ENCODE measurements at places on chromosomes 3 and 15.

DNA sequence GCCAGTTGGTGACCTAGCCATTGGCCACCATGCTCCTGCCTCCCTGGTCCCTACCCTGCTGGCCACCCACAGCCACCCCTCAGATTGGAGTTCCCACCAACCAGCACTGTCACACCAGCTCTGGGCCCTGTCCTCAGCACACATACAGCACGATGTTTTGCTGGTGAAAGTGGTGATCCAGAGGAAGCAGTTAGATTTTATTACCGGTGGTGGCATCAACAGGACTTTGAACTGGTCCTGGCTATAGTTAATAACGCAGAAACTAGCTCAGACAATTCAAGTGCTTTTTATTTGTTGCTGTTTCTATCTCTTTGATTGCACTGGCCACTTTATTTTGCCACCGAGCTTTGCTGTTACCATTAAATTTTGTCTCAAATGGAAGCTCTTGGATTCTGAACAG is 16.4 kb upstream of the KLHL24 start:
- DNase-seq: no peak

GRCh38 chr3:186493525-186494255 is 50.5 kb downstream of the CRYGS start:
- no peak for DNase-seq

DNA sequence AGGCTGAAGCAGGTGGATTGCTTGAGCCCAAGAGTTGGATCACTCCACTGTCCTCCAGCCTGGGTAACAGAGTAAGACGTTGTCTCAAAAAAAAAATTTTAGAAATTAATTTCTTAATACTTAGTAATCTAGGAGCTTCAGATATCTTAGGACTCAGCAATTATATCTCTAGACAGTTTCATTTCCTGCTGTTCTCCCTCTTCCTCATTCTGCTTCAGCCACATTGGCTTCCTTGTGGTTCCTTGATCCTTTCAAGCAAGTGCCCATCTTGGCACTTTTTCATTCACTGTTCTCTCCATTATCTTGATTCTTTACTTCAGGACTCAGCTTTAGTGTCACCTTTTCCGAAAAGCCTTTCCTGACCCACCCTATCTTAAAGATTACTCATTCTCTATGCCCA is 22.5 kb downstream of the TMEM202 start:
- no peak for DNase-seq

- no peak for DNase-seq
Observed at GRCh38 chr3:170689296-170689829, 103.5 kb upstream of the SLC7A14 start.

DNA sequence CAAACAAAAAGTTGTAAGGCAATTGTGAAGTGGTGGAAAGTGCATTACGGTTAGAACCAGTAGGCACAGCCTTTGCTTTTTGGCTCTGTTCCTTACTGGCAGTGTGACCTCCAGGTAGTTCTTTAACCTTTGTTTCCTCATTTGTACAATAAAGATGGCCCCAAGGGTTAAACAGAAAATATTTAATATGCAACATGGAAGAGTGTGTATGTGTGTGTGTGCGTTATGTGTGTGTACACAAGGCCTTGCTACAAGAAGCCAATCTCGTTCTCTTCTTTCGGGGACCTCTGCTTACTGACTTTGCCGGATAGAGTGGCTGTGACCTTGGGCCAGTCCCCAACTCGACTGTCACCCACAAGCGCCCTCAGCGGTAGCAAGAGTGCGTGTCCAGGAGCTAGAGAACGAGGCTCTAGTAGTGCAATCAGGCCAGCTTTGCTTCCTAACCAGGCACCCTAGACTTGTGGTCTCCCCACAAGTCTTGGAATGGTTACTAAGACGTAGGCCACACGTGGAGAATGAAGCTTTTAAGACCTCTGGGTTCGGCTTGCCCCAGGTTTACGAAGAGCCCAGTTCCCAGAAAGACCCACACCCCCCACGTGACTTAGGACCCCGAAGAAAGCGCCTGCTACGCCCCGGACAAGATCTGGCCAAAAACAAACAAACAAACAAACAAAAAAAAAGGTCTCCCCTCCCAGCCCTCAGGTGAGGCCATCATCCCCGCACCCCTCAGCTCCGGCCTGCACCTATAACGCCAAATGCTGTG is 593 bp downstream of the CIAO2A start:
- DNase-seq: no peak

DNA sequence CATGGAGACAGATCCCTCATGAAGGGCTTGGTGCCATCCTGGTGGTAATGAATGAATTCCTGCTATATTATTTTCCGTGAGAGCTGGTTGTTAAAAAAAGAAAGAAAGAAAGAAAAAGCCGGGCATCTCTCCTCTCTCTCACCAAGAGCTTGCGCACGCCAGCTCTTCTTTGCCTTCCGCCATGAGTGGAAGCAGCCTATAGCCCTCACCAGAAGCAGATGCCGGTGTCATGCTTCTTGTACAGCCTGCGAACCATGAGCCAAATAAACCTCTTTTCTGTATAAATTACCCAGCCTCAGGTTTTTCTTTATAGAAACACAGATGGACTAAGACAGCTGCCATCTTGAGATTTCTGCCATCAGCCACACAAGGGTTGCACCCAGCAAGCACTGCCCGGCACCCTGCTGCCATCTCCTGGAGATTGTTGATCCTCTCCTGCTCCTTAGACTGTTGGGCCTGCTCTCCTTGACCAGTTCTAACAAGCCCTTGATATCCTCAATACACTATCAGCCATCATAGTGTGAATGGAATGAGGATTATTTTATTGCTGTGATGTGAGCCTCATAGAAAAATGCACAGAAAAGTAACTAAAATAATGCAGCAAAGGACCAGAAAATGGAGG is 3.5 kb upstream of the AHSG start:
- no peak for DNase-seq

DNA sequence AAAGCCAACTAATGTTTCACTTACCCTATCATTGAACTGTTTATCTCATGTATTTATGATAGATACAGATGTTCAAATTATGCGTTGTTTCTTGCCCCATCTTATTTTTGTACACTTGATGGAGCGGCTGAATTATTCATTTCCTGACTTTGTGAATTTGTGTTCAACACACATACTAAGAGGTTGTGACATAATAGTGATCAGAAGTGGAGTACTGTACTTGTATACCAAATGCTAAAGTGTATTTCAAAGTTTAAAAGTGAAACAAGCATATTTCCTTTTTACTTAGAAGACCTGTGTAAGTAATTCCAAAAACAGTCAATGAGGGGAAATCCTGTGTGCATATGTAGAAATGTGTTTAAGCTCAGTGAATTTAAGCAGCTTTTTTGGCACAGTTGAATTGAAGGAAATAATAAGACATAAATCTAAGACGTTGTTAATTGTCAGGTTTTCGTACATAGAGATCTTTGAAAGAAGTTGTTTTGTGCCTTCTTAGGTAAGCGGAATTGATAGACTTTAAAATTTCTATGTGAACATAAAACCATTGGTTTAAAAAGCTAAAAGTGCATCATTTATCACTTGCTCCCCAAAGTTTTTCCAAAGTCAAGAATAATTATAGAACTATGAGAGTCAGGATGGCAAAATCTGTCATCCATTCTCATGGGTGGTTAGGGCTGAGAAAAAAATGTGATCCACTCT is 1.9 kb downstream of the NFKBIZ start:
- no peak for DNase-seq

DNA sequence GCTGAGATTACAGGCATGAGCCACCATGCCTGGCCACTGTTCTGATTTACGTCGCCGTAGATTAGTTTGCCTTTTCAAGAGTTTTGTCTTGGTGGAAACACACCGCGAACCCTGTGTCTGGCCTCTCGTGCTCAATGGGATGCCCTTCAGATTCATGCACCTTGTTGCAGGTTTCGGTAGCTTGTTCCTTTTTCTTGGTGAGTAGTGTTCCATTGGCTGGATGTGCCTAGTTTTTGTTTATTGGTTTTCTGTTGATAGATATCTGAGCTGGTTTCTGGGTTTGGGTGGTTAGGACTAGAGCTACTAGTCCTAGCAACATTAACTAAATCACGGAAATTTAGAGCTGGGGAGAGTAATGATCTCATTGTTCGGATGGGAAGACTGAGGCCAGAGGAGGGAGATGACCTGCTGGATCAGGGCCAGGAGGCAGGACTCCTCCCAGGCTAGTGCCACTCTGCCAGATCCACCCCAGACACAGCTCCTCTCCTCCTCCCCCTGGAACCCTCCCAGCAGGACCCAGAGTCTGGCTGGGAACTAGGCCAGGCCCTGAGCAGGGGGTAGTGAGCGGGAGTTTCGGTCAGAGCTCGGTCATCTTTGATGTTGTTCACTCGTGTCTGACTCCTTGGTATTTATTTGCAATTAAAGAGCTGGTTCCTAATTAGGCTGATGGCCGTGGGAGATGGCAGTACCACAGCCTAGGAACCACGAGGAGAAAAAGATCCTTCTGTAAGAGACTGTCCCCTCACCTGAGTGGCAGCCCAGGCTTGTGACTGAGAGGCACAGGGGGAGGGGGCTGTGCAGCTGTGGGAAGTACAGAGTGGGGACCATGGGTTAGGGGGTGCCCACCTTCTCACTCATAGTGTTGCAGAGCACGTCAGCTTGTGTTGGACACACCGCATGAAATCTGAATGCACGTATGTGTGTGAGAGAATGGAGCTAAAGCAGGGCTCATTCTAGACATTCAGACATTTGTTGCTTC is 73.4 kb downstream of the SMAD6 start:
- no peak for DNase-seq

GRCh38 chr3:179181021-179181472 is 32.9 kb downstream of the PIK3CA start:
- DNase-seq: no peak

DNA sequence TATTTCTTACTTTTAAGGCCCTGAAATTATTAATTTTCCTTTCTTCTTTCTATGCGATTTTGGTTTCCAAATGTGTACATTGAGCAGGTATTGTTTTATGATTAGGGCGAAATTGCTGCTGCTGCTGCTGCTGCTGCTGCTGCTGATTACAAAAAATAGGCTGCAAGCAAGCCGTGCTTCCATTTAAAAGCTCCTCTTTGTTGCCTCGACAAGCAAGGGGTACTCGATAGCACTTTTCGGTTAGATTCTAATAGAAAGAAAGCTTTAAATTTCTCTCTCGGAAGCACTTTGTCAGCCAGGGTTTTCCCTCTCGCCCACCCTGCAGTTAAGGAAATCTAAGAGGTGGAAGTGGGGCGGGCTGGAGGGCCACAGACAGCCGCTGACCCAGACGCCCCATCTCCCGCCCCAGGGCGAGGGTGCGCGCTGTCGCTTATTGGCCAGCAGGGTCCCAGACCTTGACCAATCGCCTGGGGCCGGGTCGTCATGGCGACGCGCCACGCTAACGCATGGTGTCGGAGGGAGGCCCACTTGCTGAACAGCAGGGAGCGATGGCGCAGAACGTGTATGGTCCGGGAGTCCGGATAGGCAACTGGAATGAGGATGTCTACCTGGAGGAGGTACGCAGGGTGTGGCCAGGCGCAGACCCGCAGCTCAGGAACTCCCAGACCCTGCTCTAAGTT is at the start of gene CFAP161:
Gene CFAP161 (plus strand): TSS at position 489 of the 680 bp plus-strand sequence. CDS start 60 bp downstream, at position 549.
- peak; percentile 77 for DNase-seq

GRCh38 chr3:70856414-70857162 is 544.1 kb upstream of the MDFIC2 start:
- DNase-seq: no peak

- no peak for DNase-seq
Observed at GRCh38 chr3:30751610-30752299, 142.7 kb downstream of the GADL1 start.

GRCh38 chr15:31563001-31563400 is 236.4 kb downstream of the KLF13 start:
- DNase-seq: no peak

DNA sequence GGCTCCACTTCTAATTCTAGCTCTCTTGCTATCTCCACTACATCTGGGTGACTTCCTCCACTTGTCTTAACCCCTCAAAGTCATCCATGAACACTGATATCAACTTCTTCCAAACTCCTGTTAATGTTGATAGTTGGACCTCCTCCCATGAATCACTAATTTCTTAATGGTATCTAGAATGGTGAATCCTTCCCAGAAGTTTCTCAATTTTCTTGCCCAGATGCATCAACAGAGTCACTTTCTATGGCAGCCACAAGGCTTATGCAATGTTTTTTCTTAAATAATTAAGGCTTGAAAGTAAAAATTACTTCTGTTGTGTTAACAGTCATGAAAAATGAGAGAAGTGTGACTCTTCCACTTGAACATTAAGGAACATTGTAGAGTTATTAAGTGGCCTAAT is 164.3 kb downstream of the PCCB start:
- no peak for DNase-seq

GRCh38 chr3:172634948-172635347 is 75.9 kb downstream of the NCEH1 start:
- DNase-seq: no peak

GRCh38 chr3:87167628-87168456 is 59.3 kb upstream of the CHMP2B start:
- DNase-seq: peak; percentile 68

GRCh38 chr15:62389885-62390790 is 225.1 kb upstream of the C2CD4B start:
- peak; percentile 82 for DNase-seq

- DNase-seq: no peak
Observed at GRCh38 chr3:152466784-152467183, 198.1 kb downstream of the MBNL1 start.

- DNase-seq: no peak
Observed at GRCh38 chr3:51896607-51897305, 6.4 kb downstream of the IQCF1 start.

GRCh38 chr3:29202378-29202777 is 78.5 kb upstream of the RBMS3 start:
- DNase-seq: no peak

DNA sequence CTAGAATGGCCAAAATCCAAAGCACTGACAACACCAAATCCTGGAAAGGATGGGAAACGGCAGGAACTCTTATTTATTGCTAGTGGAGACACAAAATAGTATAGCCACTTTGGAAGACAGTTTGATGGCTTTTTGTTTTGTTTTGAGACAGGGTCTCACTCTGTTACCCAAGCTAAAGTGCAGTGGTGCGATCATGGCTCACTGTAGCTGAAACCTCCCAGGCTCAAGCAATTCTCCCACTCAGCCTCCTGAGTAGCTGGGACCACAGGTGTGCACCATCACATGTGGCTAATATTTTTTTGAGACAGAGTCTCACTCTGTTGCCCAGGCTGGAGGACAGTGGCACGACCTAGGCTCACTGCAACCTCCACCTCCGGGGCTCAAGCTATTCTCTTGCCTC is 27.3 kb upstream of the GPR160 start:
- no peak for DNase-seq

DNA sequence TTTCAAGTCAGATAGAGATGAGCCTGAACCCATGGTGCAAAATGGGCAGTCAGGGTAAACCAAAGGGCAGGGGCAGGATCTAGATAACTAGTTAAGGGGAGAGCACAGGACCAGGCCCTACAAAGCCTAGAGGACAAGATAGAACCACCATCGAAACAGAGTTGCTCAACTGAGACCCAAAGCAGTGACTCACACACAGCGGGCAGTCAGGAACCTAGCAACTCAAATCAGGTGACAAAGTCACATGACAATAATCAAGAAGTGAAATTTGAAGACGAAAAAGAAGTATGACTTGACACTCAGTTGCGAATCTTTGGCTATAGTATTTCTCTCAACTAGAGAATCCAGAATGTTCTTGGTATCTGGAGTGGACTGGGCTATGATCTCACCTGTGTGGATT is 136.0 kb upstream of the PTPRG start:
- DNase-seq: no peak

- DNase-seq: no peak
Observed at GRCh38 chr3:52221563-52222318, 3.7 kb downstream of the TLR9 start.

All from hippocampal formation (tissue), 2 donors.